ENCODE measurements at places on chromosomes 6 and 20.
A peak's percentile ranks its signal among the peaks of the same experiment; 100 is the strongest.

DNA sequence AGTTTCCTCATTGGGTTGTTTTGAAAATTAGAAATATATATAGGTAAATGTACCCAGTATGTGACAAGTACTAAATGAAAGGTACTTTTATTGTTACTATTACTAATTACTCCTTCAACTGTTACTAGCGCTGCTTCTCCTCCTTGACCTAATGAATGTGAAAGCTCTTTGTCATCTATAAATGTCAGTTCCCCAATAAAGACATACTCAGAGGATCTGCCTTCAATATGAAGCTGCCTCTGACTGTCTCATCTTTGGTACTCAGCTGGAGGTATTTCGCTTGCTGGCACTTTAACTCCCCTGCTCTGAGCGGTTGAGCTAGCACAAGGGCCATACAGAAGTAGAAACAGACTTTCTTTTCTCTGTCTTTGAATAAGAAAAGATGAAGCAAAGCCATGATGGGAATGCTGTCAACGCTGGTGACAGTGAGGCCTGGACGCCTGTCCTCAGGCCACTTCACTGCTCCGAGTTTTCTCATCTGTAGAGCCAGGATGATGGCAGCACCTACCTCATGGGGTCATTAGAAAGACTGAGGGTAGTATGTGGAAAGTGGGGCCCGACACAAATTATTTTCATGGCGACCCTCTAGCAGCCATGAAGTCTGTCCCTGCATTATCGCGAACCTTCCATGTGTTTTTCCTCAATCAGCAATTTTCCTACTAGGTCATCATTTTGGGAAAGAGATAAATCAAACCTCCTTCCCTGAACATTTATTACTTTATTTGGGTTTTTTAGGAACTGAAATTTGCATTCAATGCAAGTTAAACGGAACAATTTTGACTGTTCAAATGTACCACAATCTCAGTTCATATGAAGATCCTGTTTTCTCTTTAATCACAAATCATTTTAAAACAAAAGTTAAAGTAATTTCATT lies 55.9 kb upstream of the SNX9 start:
- no peak for DNase-seq

DNA sequence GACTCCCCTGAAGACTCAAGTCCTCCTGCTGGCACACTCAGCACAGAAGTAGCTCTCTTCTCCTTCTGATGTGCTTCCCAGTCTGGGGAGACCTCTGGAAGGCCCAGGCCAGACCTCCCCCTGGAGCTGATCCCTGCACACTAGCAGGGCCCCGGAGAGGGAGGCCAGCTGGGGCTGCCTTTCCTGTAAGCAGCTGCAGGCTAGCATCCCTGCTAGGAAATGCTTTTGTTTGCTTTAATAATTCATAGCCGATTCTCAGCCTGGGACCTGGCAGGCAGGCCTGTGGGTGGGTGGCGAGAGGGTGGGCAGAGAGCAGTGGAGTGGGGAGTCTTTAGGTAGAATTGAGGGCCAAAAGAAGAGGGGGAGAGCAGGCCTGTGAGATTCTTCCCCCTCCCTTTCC lies 5.2 kb downstream of the EBF4 start:
- no peak for DNase-seq

- DNase-seq, result no peak
Observed at GRCh38 chr6:131488780-131489179, 84.2 kb upstream of the ARG1 start.

DNA sequence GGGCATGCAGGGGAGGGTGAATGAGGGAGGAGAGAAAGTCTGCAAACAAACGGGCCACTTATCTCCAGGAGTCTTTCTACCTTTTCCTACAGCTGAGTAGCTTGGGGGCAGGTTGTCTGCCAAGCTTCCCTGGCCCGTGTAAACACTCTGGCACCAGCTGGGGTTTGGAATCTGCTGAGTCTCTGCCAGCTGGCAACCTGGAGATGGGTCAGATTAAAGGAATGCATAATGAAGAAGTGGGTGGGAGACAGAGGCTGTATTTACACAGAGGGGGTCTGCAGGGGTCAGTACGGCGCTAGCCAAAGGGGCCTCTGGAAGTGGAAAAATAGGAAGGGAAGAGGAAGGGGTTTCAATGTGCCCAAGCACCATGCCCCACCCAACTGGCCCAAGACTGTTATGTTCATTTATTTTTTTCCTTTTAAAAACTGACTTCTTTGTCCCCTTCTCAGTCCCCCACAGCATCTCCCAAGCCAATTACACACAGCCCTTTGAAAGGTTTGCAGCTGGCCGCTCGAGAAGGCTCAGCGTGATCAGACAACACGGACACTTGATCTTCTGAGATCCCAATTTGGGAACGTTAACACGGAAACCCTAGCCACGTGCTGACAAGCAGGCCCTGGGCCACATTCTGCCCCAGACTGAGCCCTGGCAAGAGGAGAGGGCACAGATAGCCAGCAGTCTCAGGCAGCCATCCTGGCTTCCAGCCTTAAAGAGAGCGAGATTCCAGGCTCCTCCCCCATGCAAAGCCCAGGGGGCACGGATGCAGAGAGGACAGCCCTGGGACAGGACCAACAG lies 25.2 kb downstream of the TRAM2 start:
- DNase-seq, result no peak

GRCh38 chr6:43923376-43924221 lies 153.6 kb downstream of the VEGFA start:
- DNase-seq, result peak; percentile 36

GRCh38 chr6:30207619-30208295 lies 5.4 kb downstream of the TRIM26 start:
- DNase-seq, result no peak

GRCh38 chr6:42401613-42401951 lies 50.1 kb downstream of the TRERF1 start:
- no peak for DNase-seq

GRCh38 chr6:73696966-73697655 lies 1.1 kb downstream of the CD109 start:
- no peak for DNase-seq

GRCh38 chr6:54440549-54440948 lies 132.3 kb downstream of the TINAG start:
- DNase-seq, result no peak

DNA sequence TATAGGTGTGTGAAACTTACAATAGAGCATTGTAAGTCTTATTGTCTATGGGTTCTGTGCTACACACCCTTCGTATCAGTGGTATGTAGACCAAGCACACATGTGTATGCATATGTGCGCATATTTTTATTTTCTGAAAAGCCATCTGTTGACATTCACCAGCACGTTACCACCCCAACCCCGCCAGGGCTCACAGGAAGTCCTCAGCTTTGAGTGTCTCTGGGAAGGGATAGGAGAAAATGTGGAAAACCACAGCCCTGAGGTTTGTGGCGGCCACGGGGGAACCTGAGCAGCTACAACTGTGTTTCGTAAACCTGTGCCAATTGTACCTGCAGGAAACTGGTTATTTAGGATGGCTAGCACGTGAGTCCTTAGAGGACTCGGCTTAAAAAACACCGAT lies 123.3 kb upstream of the PHACTR3 start:
- DNase-seq, result no peak

GRCh38 chr6:135182071-135183001 lies 1.2 kb downstream of the MYB start:
- peak; percentile 67 for DNase-seq

GRCh38 chr20:8464368-8464767 lies 332.3 kb downstream of the PLCB1 start:
- DNase-seq, result no peak

Data from OCI-M1 (cell line).